ENCODE measurements at places on chromosomes 3 and 15.

DNA sequence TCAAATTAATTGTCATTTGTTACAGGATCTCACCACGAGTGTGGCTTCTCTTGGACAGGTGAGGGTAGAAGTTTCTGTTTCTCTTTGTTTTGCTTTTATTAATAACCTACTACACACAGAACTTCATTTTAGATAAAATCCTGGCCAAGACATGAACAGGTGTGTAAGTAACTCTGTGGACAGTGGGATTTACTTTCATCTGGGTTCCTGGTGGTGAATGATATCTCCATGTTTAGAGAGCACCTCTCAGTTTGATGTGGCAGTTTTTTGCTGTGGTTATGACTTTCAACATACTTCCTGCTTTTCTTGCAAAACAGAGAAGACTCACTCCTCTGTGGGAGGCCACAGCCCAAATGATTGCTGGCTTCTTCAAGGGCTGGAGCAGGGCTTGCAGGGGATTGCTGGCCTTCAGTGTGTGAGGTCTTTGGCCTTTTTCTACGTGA lies 71.1 kb upstream of the XCR1 start:
- no peak for DNase-seq

GRCh38 chr3:10417847-10418246 lies 87.5 kb downstream of the ATP2B2 start:
- no peak for DNase-seq

GRCh38 chr15:83837945-83838571 lies 184.1 kb downstream of the ADAMTSL3 start:
- no peak for DNase-seq

GRCh38 chr3:152564459-152564858 lies 270.5 kb upstream of the P2RY1 start:
- no peak for DNase-seq

GRCh38 chr3:39819899-39820298 lies 10.5 kb downstream of the MYRIP start:
- no peak for DNase-seq

DNA sequence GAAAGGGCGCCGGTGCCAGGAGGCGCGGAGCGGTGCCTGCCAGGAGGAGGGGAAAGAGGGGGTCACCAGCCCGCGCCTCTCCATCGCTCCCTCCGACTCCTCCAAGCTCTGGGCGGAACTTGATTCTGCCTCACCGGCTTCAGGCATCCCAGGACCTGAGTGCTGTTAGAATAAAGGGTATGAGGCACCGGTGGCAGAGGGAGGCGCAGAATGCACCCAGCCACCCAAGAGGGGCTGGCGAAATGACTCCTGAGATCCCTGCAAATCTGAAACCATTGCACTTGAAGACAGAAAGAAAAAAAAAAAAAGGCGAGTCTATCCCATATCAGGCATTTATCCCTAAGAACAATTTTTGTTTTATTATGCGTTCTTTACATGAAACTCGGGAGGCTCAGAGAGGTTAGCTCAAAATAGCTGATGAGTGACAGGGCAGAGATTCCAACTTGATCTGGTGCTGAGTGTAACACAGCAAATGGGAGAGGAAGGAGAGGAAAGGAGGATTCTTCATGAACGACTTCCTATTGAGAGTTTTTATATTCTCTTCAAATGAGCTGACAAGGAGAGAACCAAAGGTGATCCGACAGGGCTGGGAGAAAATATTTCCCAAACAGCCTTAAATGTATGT lies 157.0 kb upstream of the FRMD4B start:
- no peak for DNase-seq

DNA sequence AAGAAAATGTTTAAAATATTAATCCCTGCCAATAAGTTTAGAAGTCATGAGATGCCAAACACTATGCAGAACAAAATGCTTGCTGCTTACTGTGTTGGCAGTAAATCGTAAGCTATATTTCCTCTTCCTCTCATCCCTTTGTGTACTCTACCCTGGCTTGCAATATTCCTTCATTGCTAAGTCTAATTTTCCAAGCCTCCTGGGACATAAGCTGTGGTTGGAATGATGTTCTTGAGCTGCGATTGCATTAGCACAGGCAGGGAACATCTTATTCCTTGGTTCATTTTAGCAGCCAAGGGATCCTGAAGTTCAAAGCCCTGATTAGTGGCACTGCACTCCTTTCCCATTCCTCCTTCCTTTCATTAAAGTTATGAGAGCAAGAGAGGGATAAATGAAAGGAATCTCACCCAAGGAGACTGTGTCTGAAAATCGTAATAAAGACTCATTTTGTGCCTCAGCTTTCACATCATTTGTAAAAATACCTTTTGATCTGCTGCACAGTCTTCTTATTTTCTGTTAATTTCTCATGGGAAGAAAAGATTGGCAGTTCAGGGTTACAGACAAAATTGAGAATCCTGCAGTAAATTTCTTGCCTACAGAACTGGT lies 535.2 kb downstream of the OCA2 start:
- DNase-seq: no peak

Data from cortex of kidney (tissue), 1 donor.